ENCODE measurements at places on chromosomes 3 and 15.

GRCh38 chr15:71215126-71215894 is 100.0 kb downstream of the THSD4 start:
- DNase-seq, result no peak

DNA sequence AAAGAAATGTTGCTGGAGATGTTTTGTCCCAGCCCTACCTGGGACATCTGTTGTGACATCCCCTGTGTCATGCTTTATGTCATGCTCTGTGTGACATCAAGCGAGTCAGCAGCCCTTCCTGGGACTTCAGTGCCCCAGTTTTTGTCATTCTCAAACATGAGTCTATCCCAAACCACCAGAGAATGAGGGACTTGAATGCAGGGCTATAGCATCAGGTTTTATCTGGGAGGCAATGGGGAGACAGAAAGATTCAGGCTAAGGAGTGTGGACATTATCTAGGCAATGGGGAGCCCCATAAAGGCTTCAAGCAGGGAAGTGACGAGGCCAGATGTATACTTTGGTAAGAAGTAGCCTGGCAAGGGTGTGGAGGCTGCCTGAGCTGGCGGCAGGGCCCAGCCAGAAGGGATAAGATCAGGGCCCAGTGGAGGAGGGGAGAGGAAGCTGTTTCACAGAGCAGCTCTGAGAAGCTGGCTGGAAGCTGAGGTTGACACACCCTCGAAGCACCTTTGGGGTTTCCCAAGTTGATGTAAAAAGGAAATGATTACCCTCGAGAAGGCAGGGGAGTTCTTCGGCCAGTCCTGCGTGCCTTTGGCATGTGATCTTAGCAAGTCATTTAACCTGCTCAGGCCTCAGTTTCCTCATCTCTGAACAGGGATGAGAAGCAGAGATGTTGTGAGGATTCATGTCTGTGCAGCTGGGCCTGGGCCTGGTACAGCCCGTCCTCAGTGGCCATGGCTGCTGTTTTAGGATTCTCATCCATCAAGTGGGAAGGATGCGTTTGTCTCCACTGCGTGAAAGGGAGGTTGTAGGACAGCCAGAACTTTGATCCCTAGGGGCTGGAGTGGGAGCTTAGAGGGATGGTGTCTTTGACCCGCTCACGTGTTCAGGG is 34.3 kb downstream of the IRAK2 start:
- DNase-seq, result no peak

- no peak for DNase-seq
These were observed 4.3 kb downstream of the PEAK1 start for GRCh38 chr15:77415450-77416147.

DNA sequence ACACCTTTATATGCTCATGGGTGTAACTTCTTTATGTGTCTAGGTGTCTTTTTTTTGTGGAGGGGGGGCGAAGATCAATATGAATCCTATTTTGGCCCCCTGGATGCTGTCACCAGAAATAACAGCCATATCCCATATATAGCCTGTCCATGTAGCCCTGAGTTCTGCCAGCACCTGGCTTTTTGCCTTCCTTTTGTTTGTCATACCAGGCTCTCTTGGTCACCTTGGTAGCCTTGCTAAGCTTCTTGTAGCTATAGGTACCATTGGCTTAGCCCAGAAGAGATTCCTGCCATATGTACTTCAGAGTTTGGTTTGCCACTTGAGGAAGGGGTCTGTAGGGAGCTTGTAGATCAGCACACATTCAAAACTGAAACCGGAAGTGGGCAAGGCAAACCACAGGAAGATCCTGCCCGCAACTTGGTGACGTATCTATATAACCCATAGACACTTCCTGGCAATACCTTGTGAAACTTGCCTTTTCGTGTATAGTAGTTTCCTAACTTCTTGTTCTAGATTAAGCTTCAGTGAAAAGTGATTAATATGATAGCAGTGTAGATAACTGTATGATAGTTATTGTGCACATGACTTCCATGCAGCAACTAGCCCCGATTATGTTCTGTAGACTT is 11.9 kb downstream of the RASA2 start:
- DNase-seq, result peak; percentile 64

DNA sequence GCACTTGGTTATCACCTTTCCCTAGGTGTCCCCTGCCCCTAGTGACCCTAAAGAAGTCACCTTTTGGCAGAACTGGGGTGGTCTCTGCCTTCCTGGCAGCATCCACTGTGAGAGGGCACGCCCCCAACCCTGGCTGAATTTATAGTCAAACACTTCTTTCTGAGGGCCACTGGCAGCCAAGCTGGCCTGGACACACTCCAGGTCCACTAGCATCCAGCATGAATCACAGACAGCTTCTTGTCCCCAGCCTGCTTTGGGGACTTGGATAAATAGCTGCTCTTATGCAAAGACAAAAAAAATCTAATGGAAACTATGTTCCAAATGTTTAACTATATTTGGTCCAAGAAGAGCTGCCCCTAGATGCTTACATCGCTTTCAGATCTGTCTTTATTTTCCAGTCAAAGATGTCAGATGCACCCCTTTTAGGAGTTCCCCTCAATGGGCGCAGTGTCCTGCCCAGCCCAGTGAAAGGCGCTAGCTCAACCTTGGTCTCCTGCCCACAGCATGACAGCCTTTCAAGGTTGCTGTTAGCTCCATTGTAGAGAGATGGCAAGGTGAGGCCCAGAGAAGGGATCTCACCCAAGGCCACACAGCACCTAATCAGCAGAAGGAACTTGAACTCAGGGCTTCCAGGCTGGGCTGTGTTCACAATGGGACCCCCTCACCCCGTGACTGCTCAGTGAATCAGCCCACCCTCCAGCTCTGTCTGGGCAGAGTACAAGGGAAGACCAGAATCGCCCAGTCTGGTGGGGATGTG is 7.0 kb downstream of the RASL12 start:
- no peak for DNase-seq

DNA sequence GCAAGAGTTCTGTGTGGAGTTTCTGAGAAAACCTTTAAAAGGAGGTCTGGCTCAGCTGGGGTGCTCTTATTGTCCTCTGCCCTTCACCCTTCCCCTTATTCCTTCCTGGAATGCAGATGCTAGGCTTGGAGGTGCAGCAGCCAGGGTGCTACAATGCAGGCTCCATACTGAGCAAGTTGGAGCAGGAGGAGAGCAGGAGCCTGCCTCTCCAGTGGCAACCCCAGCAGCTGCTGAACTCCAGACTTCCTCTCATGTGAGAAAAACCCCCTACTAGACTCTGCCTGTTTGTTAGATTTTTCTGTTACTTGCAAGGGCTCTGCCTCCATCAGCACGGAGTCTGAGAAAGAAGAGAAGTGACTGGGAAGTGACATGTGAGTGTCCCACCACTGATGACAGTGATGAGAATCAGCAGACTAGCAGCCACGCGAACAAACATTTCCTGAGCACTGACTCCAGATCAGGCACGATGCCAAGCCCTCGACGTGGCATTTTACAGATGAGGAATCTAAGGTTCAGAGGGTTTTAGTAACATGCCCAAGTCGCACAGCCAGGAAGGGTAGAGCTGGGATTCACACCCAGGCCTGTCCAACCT is 16.1 kb upstream of the RARRES1 start:
- no peak for DNase-seq

- no peak for DNase-seq
These were observed 40.5 kb downstream of the SV2B start for GRCh38 chr15:91140601-91141000.

DNA sequence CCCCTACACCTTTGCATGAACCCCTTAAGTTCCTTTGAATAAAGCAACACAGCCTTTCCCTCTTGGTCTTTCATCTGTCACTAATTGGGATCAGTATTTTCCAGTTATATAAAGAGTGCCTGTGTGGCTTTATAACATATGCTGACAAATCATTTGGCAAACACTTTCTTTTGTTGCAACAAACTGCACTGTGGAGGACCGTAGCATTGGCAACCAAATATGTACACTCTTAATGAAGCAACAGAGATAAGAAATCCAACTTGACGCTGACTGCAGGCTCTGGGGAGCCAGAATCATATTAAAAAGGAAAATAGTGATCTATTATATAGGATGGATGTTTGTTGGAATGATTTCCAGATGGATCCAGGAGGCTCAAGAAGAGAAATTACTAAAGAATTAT is 120.1 kb upstream of the PRICKLE2 start:
- no peak for DNase-seq

Data from stimulated activated CD4-positive, alpha-beta T cell treated with anti-CD3 and anti-CD28 coated beads, Interleukin-1b, Interleukin-23, amount 100 ng/mL, for 1 hour (primary cell).